NCI-H1105 (cell line): ENCODE measurements at places on chromosomes 3 and 15.

DNA sequence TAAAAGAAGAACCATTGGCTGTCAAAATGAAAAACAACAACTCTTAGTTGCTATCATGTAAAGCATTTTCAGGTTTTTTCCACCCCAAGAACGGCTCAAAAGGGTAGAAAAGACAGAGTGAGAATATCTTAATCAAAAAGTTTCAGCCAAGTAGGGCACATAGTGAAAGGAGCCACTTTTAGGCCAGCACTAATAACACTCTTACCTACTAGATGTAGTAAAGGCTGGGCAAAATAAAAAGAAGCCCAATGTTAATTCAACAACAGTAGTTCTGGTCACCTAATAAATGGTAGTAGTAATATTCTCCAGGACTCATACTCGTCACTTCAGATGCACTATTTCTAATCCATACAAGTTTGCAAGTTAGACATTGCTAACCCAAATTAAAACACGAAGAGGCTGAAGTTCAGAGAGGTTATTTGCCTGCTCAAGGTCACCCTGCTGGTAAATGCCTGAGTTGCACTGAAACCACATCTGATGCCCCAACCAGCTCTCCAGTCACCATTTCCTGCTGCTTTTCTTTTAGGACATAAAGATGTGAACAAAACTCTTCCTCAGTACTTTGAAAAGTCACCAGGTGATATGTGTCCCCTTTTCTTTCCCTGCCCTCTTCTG, 7.5 kb downstream of the GOLIM4 start:
- no peak for DNase-seq

GRCh38 chr3:99666201-99666600, 27.8 kb downstream of the COL8A1 start:
- DNase-seq, result no peak

DNA sequence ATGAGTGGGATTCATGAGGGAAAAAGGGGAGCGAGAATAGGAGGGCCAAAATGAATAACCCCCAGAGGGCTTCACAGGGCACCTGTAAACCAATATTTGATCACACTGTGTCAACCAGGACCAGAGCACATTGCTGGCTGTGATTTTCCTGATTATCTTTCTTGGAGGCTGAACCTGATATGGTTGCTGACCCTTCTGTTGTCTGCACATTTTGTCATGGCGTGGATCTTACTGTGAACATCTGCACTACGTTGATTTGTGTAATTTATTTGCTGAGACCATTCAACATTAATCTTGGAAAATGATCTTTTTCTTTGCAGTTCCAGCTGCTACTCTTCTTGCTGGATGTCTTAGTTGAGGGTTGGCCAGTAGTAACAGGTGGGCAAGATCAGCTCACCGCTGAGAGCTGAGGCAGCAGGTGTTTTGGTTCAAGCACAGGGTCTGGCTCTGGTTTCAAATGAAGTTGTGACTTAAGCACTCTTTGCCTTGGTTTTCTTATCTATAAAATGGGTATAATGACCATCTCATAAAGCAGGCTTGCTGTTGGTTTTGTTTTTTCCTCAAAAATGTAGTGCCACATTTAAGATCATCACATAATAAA, 61.2 kb downstream of the ARHGEF26 start:
- no peak for DNase-seq

- no peak for DNase-seq
These were observed 11.5 kb downstream of the HGD start for GRCh38 chr3:120670576-120670975.

DNA sequence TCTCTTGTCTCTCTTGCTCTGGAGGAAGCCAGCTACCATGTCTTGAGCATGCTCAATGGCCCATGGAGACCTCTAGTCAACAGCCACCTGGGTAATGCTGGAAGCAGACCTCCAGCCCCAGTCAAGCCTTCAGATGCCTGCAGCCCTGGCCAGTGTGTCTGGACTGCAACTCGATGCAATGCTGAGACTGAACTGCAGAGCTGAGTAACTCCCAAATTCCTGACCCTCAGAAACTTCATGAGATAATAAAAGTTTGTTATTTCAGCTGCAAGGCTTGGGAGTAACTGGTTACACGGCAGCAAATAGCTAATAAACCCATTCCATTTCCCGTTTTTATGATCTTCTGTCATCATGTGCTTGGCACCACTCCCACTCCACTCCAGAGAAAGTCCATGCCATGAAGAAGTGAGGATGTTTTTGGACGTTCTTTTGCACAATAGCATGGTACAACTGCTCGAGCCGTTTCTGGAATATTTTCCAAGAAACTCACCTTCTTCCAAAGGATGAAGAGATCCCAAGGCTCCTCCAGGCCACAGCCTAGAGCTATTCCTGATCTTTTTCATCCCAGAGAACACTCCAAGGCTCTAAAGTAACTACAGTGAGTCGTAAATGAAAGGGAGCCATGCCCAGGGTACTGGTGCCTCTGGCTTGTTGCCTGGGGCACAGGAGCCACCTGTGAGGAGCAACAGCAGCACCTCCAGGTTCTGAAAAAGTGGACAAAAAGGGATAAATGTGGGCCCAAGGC, 72.0 kb upstream of the KLF13 start:
- DNase-seq, result no peak

GRCh38 chr3:170532573-170532972, 53.3 kb downstream of the SLC7A14 start:
- DNase-seq, result peak; percentile 25

DNA sequence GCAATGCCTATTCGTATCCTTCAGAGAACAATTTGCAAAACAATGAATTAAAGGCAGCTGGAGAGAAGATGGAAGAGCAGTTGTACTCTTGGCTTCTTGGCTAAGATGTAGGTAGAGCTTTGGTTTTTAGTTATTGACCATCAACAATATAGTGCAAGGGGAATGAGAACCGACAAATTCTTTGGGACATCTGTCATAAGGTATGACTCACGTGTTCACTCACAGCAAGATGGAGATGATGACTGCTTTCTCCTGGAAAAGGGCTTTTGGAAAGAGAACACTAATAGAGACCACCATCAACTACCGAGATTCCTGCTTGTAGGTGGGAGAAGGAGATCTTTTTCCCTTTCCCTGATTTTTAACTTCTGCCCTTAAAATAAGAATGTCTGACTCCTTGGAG, 234.9 kb downstream of the NTRK3 start:
- no peak for DNase-seq

DNA sequence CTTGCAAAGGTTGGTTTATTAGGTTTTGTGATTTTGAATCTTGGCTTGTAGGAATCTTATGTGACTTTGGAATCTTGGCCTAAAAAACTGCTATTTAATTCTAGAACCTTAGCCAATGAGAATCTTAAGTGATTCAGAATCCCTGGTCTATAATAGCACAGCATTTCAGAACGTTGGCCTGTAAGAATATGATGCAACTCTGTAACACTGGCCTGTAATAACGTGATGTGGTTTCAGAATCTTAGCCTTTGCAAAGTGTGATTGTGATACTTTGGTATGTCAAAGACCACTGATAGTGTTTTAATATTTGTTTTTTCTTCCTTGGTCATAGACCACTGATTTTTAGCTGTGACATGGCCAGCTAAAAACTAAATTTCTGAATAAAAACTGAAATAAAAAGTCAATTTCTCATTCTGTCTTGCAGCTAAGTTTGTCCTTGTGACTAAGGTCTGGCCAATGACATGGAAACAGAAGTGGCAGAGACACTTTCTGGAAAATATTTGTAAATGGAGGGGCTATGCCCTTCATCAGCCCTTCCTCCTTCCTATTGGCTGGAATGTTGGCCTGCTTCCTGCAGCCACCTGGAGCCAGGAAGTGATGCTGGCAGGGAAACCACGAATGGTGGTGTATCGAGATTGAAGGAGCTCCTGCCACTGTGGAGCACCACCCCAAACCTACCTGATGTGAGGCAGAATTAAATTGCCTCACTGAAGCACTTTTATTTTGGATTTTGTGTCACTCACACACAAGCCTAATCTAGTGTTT, 42.3 kb upstream of the CORO2B start:
- no peak for DNase-seq

GRCh38 chr3:29718661-29719065, 437.8 kb downstream of the RBMS3 start:
- DNase-seq, result no peak
